ENCODE measurements at places on chromosomes 4 and X. TPM values are rescaled to one million over a fixed set of nuclear protein-coding genes. Genes with fewer than 3 reads are reported as not detected.
A peak's percentile ranks its signal among the peaks of the same experiment; 100 is the strongest.

- H3K27ac ChIP-seq = no peak overlapping the region
- no peak overlapping the region for H3K4me3 ChIP-seq
- no peak for DNase-seq
- no peaks in the 10 kb centered on the region for H3K4me1 ChIP-seq
- no peaks in the 10 kb centered on the region for H3K36me3 ChIP-seq
- H3K27me3 ChIP-seq = no peaks in the 10 kb centered on the region
These were observed 64.8 kb upstream of the HELT start for GRCh38 chr4:184953421-184953945.

- no peak overlapping the region for H3K27ac ChIP-seq
- H3K4me1 ChIP-seq = no peaks in the 10 kb centered on the region
- H3K27me3 ChIP-seq = no peaks in the 10 kb centered on the region
- no peak for DNase-seq
- H3K36me3 ChIP-seq = no peaks in the 10 kb centered on the region
These were observed 124.3 kb downstream of the RAB28 start for GRCh38 chr4:13359809-13360208.

- no peaks in the 10 kb centered on the region for H3K27me3 ChIP-seq
- no peak for DNase-seq
- H3K4me1 ChIP-seq = no peaks in the 10 kb centered on the region
- no peaks in the 10 kb centered on the region for H3K36me3 ChIP-seq
- H3K4me3 ChIP-seq = no peak overlapping the region
- no peak overlapping the region for H3K27ac ChIP-seq
These were observed 318.3 kb downstream of the PCDH10 start for GRCh38 chr4:133467290-133467947.

DNA sequence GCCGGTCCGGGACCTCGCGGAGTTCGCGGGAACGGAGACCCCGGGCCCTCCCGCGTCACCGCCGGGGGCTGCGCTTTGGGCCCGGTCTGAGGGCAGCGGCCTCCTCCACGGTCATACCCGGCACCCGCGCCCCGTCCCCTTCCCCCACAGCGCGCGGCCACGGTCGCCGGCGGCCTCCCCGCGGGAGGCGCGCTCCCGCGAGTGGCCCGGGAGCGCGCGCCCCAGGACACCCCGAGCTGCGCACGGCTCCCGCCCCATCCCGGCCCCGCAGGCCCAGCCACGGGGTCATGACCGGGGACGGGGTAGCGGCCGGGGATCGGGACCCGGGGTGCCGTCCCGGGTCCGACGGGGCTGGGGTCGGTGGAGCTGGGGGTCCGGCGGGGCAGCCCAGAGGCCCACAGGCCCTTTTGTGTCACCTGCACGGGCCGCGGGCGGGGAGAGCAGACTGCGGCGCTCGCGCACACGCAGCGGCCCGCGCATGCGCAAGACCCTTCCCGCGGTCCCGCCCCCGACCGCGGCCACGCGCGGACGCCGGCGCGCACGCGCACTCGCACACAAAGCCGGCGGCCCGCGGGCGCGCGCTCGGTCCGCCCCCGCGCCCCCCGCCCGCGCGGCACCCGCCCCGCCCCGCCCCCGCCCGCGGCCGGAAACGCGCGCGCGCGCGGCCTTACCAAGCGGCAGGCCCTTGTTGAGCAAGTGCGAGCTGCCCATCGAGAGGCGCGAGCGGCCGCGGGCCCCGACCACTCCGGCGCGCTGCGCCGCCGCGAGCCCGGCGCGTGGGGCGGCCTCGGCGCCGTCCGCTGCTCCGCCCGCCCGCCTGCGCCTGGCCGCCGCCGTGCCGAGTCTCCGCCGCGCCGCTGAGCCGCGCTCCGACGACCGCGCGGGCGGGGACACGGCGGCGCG, at the start of gene CTBP1:
TSS of gene CTBP1 (minus strand) at position 886 of the 903 bp plus-strand sequence. CDS start 7,799 bp downstream, outside the sequence.
- H3K27me3 ChIP-seq = no peaks in the 10 kb centered on the region
- no peaks in the 10 kb centered on the region for H3K36me3 ChIP-seq
- peak; percentile 95 for DNase-seq
- peaks cover 13% of the 10 kb centered on the region for H3K4me1 ChIP-seq
- peak within 1 kb of the TSS; percentile 90 for H3K4me3 ChIP-seq

DNA sequence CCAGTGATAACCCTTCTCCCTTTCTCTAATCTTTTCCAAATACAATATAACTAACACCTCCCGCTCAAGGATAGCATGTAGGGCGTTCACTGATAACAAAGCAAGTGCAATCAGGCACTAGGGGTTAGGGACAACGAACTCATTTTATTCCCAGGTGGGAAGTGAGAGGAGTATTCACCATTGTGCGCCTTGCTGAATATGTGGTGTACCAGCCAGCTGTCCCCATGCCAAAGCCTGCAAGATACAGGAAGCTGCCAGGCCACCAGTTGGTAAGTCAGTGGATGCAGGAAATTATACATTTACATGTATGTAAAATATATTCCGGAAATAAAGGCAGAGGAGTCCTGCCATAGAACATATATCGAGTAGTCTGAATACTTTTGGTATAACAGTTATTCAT, 6.3 kb upstream of the HPRT1 start:
- H3K27ac ChIP-seq = no peak overlapping the region
- no peak overlapping the region for H3K4me3 ChIP-seq
- H3K4me1 ChIP-seq = no peaks in the 10 kb centered on the region
- H3K27me3 ChIP-seq = no peaks in the 10 kb centered on the region
- DNase-seq = no peak

DNA sequence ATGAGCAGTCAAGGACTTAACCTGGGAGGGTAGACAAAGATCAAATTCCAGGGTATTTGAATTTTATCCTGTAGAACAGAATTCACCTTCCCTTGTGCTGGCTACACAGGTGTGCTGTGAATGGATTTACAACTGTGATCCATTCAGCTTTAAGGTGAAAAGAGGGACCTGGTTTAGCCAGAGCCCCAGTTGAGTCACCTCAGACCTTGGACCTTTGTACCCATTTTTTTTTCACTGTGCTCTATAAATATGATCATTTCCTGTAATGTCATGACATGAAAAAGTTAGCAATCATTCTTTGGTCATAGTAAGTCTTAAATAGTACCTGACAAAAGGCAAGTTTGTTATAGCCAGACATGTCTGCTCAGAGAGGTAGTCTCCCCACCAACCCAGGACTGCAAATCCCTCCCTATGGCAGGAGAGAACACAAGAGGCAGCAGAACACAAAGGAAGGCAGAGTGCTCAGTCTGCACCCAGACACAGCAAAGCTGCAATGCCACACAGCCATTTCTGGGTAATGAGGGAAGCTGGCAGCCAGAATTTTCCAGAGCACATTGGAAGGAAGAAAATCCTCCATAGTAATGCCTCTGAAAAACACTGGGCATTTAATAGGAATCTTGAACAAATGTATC, 77.9 kb downstream of the CXXC4 start:
- H3K36me3 ChIP-seq = no peaks in the 10 kb centered on the region
- no peaks in the 10 kb centered on the region for H3K4me1 ChIP-seq
- no peak overlapping the region for H3K27ac ChIP-seq
- DNase-seq = no peak

- no peaks in the 10 kb centered on the region for H3K27me3 ChIP-seq
- H3K36me3 ChIP-seq = no peaks in the 10 kb centered on the region
These were observed 55.5 kb downstream of the MID1IP1 start for GRCh38 chrX:38856670-38857265.

- H3K4me3 ChIP-seq = no peak overlapping the region
- H3K27ac ChIP-seq = no peak overlapping the region
- no peak for DNase-seq
These were observed 44.7 kb downstream of the PTTG2 start for GRCh38 chr4:38004887-38005286.

GRCh38 chr4:55752810-55753209, 66.8 kb upstream of the EXOC1L start:
- no peak for DNase-seq
- no peak overlapping the region for H3K4me3 ChIP-seq
- H3K4me1 ChIP-seq = peaks cover 16% of the 10 kb centered on the region
- H3K36me3 ChIP-seq = no peaks in the 10 kb centered on the region

DNA sequence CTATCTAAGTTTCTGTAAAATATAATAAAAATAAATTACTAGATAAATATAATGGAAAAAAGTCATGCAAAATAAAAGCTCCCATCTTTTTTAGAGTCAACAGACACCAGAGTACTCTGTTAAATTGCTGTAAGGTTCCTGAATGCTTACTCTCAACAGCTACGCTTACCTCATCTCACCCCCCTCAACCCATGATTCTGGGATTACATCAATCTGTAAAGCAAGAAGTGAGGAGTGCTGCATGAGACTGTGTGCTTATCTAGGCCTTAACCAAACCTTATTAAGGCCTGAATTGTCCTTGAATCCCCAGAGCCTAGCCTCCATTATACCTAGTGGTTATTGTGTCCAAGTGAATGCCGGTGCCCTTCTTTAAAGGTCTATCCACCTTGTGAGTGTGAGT, 735.8 kb downstream of the RPA4 start:
- DNase-seq = no peak
- H3K4me3 ChIP-seq = no peak overlapping the region
- no peaks in the 10 kb centered on the region for H3K27me3 ChIP-seq
- no peaks in the 10 kb centered on the region for H3K36me3 ChIP-seq
- H3K4me1 ChIP-seq = no peaks in the 10 kb centered on the region

DNA sequence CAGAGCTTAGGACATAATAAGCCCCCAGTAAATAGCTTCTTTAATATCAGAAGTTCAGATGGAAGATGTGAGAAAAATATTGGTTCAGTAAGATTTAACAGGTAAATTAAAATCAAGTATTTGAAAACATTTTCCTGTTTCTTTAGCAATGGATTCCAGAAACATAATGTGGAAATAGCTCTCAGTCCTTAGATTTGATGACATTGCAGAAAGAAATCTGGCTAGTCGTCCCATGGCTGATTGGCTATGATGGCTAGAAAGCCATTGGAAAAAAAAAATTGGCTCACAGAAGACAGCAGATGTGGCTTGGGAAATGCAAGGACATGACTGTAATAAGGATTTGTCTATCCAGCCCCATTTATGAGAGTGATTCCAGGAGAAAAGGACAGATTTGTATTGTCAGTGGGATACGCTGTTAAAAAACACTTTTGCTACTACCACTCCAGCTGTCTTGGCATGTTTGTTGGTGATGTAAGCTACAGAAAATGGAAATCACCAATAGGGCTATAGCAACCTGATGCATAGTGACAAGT, 78.3 kb downstream of the AR start:
- no peaks in the 10 kb centered on the region for H3K36me3 ChIP-seq
- no peak overlapping the region for H3K27ac ChIP-seq
- H3K27me3 ChIP-seq = no peaks in the 10 kb centered on the region
- no peak overlapping the region for H3K4me3 ChIP-seq
- no peak for DNase-seq

DNA sequence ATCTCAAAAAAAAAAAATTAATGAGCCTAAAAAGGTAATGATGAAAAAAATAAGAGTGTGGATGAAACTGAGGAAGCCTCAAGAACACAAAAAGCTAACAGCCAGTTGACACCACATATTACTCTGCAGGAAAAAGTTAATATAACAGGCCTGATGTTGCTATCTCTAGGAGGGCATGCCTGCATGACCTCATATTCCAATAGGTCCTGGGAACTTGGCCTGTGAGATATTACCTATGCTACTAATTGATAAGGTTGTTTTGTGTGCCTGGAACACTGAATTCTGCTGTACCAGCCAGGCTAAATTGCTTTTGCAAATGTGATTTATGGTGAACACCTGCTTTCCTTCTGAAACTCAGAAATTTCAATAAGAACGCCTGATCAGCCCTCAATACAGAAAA, 15.9 kb downstream of the SLC9A7 start:
- no peak overlapping the region for H3K4me3 ChIP-seq
- H3K27me3 ChIP-seq = no peaks in the 10 kb centered on the region
- H3K36me3 ChIP-seq = no peaks in the 10 kb centered on the region
- DNase-seq = no peak
- no peaks in the 10 kb centered on the region for H3K4me1 ChIP-seq

GRCh38 chrX:115970718-115971117, 199.8 kb upstream of the AGTR2 start:
- H3K36me3 ChIP-seq = no peaks in the 10 kb centered on the region
- H3K27me3 ChIP-seq = no peaks in the 10 kb centered on the region
- no peak overlapping the region for H3K4me3 ChIP-seq
- no peak overlapping the region for H3K27ac ChIP-seq
- H3K4me1 ChIP-seq = no peaks in the 10 kb centered on the region

DNA sequence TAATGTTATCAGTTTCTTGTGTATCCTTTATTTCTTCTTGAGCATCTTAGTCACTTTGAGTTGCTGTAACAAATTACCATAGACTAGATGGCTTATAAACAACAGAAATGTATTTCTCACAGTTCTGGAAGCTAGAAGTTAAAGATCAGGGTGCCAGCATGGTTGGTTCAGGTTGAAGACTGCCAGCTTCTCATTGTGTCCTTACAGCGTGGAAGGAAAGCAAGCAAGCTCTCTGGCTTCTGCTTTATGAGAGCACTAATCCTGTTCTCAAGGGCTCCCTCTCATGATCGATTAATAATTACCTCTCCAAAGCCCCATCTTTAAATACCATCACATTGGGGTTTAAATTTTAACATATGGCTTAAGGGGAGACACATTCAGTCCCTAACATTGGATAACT, 497.2 kb downstream of the RAPGEF2 start:
- no peaks in the 10 kb centered on the region for H3K27me3 ChIP-seq
- H3K4me1 ChIP-seq = no peaks in the 10 kb centered on the region
- no peak for DNase-seq
- no peak overlapping the region for H3K4me3 ChIP-seq
- no peak overlapping the region for H3K27ac ChIP-seq
- no peaks in the 10 kb centered on the region for H3K36me3 ChIP-seq

- H3K36me3 ChIP-seq = no peaks in the 10 kb centered on the region
- H3K27me3 ChIP-seq = peaks cover 54% of the 10 kb centered on the region
- H3K27ac ChIP-seq = no peak overlapping the region
- H3K4me1 ChIP-seq = no peaks in the 10 kb centered on the region
These were observed 22.2 kb downstream of the HMX1 start for GRCh38 chr4:8849266-8850073.

- no peak overlapping the region for H3K4me3 ChIP-seq
- H3K4me1 ChIP-seq = peaks cover 14% of the 10 kb centered on the region
- no peak overlapping the region for H3K27ac ChIP-seq
- H3K36me3 ChIP-seq = no peaks in the 10 kb centered on the region
- peak; percentile 59 for DNase-seq
These were observed 138.3 kb downstream of the AREG start for GRCh38 chr4:74583089-74583700.

GRCh38 chrX:131709553-131709952, 165.7 kb downstream of the OR13H1 start:
- H3K36me3 ChIP-seq = no peaks in the 10 kb centered on the region
- no peak overlapping the region for H3K4me3 ChIP-seq
- no peak overlapping the region for H3K27ac ChIP-seq
- H3K27me3 ChIP-seq = no peaks in the 10 kb centered on the region
- no peak for DNase-seq
- H3K4me1 ChIP-seq = no peaks in the 10 kb centered on the region

DNA sequence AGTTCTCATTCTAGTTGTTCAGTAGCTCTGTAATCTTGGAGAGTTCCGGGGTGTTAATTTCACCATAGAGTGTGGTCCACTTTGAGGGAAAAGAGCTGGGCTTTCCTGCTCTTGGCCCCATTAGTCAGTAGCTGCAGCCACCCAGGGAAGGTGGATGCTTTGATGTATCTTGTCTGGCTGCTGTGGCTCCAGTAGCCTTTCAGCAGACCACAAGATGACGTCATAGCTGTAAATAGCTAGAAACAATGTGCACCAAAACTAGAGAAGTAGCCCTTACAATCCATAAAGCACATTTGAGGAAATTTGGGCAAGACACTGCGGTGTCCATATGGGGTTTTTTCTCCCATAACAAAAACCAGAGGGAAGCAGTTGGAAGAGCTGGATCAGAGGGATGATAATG, 32.9 kb upstream of the PRPS2 start:
- no peak overlapping the region for H3K27ac ChIP-seq
- no peaks in the 10 kb centered on the region for H3K4me1 ChIP-seq
- H3K4me3 ChIP-seq = no peak overlapping the region
- no peaks in the 10 kb centered on the region for H3K36me3 ChIP-seq

Gene KIF4A
- polyA plus RNA-seq = 6.5 TPM

Gene MTNR1A
- polyA plus RNA-seq = not detected

Gene SLC7A11
- polyA plus RNA-seq = 19.6 TPM

Gene CDKL2
- polyA plus RNA-seq = not detected

Gene PFKFB1
- polyA plus RNA-seq = not detected

Gene CABS1
- not detected for polyA plus RNA-seq

Gene FAM184B
- 0.04 TPM for polyA plus RNA-seq

Gene DGAT2L6
- polyA plus RNA-seq = not detected

Gene RENBP
- not detected for polyA plus RNA-seq
